ENCODE measurements at places on chromosomes 6 and 20.

- no peak for DNase-seq
Observed at GRCh38 chr20:51768759-51769517, 748 bp upstream of the ATP9A start.

GRCh38 chr6:137970368-137970767 lies 103.3 kb downstream of the TNFAIP3 start:
- DNase-seq = peak; percentile 9

DNA sequence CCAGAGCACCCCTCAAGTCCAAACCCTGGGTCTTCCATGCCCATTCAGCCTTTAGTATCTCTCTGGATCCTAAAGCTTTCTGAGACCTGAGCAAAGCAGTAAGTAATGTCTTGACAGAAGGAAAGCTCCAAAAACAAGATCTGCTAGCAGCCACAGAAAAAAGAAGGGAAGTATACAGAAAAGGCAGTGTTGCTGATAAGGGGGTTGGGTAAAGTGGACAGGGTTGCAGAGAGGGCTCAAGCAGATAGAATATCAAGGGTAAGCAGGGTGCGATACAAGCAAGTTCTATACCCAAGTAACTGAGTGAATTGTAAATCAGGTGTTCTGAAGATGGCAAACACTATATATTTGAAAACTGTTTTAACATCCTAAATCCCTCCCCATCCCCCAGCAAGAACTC lies 113.4 kb upstream of the CARMIL1 start:
- no peak for DNase-seq

GRCh38 chr6:36752886-36753506 lies 55.4 kb downstream of the RAB44 start:
- DNase-seq = no peak

- DNase-seq = no peak
Observed at GRCh38 chr6:67450641-67451040, 1184.4 kb upstream of the ADGRB3 start.

DNA sequence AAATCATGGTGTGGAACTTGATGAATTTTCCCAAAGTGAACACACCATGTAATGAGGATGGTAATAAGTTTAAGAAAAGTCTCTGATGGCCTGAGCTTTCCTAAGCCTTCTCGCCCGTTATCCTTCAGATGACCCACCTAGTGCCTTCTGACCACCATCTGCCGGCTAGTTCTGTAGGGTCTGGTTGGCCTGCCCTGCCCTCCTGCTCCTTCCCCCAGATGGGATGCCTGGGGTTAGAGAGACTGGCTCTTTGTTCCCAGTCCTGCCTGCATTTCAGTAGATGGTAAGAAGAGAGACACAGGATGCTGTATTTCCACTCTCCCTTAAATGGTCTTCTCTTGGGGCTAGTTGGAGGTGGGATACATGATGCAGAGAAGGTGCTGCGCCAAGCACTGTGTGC lies 43.0 kb downstream of the TIAM2 start:
- no peak for DNase-seq

- DNase-seq = no peak
Observed at GRCh38 chr6:41375598-41376151, 40.3 kb downstream of the NCR2 start.

- no peak for DNase-seq
Observed at GRCh38 chr20:51583073-51583472, 40.6 kb upstream of the NFATC2 start.

DNA sequence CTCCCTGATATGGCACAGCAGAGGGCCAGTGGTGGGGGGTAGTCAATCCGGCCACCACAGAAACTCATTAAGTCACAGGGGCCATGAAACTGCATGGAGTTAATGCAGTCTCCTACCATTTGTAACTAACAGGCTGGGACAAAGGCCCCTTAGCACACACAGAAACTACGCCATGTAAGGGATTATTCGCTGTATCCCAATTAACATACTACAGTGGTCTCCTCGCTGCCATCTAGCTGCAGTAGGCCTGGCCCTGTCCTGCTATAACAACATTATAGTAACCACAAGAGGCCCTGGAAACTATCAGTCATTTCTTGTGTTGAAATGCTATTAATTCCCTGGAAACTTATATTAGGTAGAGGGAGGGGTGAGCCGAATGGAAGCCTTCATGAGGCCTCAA lies 72.3 kb upstream of the CCN2 start:
- no peak for DNase-seq

- no peak for DNase-seq
Observed at GRCh38 chr20:42862446-42862845, 327.3 kb downstream of the PTPRT start.

DNA sequence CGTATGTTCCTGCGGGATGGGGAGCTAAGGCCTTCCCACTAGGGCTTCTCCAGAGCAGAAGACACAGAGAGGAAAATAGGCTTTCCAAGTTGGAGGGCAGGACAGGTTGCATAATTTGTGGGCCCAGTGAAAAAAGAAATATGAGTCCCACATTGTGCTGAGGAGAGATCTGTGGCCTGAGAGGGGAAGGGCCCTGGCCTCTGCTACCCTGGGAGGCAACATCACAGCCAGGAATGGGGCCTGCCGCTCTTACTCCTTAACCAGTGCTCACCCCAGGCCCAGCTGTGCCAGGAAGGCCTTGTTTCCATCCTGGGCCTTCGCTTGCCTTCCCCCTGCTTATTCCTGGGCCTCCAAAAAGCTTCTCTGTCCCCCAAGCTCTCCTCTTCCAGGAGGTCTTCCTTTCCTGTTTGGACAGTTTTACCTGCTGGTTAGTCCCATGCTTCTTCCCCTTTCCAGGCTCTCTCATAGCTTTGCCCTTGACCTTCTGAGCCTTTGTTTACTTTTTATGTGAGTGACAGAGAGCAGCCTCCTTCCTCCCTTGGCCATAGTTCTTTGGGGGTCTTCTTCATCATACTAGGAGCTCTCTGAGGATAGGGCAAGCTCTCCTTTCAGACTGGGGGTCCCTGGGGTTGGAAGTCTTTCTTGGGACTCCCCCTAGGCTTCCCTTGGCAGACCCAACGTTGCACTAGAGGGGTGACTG lies 26.2 kb upstream of the VEGFA start:
- DNase-seq = no peak

GRCh38 chr6:133877116-133877515 lies 11.8 kb upstream of the TCF21 start:
- no peak for DNase-seq

- no peak for DNase-seq
Observed at GRCh38 chr6:107819964-107820337, 4.2 kb downstream of the SCML4 start.

GRCh38 chr6:88141561-88142296 lies 24.4 kb downstream of the CNR1 start:
- DNase-seq = no peak

DNA sequence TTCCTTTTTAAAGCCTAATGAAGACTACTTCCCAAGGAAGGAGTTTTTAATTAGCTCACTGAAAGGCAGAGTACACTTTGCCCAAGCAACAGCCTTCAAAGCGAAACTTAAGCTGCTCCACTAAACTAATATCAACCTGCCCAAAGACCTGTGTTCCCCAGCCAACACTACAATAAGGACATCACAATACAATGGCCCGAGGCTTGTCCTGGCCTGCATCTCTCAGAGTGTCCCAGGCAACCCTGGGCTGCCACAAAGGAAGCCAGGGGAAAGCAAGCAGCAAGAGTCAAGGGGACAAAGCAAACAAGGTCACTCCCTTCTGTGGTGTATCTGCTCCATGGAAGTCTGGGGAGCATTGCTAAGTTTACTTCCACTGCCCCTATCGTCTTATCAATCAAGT lies 52.3 kb downstream of the PIGU start:
- no peak for DNase-seq

- no peak for DNase-seq
Observed at GRCh38 chr6:34663831-34664255, 32.7 kb downstream of the ILRUN start.

- no peak for DNase-seq
Observed at GRCh38 chr6:17972074-17972952, 15.1 kb downstream of the KIF13A start.
